Fibroblast of skin of left biceps (primary cell): ENCODE measurements at places on chromosomes 6 and 20.

GRCh38 chr6:4905826-4906225, 98.0 kb downstream of the RPP40 start:
- no peak for DNase-seq

- DNase-seq: no peak
Observed at GRCh38 chr6:142419071-142419470, 117.3 kb downstream of the ADGRG6 start.

DNA sequence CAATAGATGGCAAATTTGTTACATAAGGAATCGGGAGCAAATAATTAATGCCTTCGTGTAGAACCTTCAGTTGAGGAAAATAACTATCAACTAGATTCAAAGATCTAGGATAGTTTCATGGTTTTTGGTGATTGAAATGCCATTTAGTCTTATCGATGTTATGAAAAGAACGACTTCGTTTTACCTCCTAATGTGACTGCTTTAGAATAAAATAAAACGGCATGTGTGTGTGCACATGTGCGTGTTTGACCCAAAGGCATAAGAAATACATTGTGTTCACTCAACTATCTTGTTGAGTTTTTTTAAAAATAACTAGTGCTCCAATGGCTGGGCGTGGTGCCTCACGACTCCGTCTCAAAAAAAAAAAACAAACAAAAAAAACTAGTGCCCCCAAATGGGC, 37.6 kb downstream of the ZBTB2 start:
- DNase-seq: no peak

DNA sequence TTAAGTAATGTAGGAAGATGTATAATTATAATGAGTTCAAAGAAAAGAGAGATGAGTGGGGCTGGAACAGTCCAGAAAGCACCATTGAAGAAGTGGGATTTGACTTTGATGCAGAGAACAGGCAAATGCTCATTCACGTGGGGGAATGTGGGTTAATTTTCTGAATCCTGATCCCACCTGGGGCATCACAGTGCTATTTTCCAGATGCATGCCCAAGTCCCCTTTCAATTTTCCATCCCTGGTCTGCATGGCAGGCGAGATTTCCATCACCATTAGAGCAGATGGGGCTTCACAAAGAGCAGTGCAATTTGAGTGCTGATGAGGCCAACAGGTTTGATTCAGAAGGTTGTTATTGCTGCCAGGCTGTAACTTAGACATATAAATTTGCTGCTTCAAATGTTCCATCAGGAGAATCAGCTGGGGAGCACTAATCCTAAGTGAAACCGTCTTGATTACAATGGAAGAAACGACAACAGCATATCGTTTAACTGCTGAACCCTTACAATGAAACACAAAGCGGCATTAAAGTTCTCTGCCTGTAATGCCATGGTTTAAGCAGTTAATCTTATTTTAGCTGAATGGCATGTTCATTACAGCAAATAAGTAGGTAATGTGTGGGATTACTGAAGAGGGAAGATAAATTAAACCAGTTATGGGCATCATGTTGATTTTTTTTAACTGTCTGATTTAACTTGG, 45.2 kb downstream of the OSTM1 start:
- DNase-seq: no peak

GRCh38 chr6:142913036-142913510, 31.9 kb downstream of the HIVEP2 start:
- no peak for DNase-seq

- no peak for DNase-seq
Observed at GRCh38 chr6:46918806-46919205, 2.9 kb downstream of the ADGRF5 start.

GRCh38 chr6:16256781-16257180, 18.4 kb downstream of the GMPR start:
- DNase-seq: no peak
